ENCODE measurements at places on chromosomes 5 and 9.

DNA sequence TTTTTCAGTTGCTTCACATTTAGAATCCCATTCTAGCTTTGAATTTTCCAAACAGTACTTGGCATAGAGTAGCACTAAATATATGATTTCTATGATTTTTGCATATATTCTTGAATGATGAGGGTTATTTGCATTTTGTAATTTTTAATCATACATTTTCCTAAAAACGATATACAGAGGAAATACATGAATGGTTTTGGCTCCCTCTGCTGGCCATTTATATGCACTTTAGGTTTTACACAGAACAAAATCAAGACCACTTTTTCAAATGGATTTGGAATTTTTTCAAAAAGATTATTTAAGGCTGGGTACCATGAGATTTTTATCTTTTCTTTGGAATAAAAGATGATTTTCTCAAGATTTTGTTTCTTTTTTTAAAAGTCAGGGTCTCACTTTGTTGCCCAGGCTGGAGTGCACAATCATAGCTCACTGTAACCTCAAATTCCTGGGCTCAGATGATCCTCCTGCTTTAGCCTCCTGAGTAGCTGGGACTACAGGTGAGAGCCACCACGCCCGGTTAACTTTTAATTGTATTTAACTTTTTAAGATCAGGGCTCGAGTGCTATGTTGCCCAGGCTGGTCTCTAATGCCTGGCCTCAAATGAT lies 16.7 kb upstream of the COMMD10 start:
- DNase-seq = no peak

DNA sequence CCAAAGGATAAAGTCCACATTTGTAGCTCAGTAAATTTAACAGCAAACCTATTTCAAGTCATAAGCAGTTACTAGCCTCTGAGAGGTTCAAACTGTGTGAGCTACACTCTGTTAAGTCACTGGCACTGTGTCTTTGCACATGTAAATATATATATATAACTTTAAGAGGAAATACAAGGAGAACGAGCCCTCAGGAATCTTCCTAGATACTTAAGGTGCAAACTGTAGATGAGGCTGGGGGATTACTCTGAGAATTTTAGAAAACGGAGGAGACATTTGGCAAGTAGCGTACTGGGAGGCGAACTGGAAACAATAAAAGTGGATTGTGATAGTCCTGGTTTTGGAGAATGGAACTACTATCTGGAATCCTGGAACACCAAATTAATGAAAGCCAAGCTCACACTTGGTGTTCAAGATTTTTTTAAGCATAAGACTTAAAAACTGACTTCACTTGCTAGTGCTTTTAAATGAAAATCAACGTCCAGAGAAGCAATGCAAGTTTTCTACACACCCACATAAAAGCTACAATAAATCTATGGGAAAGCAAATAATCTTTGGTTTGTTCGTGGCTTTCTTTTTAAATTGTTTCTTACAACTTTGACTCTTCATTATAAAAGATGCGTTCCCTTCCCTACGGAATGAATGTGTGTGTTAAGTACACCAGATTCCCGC lies 1057.0 kb upstream of the DMAC1 start:
- DNase-seq = no peak

DNA sequence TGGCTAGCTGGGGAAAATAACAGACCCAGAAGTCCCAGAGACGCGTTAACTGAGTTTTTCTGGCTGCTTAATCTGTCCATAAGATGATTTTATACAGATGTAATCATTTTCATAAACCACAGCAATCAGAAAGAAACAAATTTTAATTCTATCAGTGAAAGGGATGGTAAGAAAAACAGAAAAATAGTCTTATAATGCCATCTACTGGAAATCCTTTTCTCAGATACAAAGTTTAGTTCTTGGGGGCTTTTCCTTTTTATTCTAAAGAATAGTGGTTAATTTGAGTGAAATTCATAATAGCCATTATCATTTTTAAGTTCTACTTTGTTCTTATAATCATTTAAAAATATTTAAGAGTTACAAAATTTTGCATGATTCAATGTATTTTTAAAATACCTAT lies 44.4 kb downstream of the DROSHA start:
- DNase-seq = no peak

GRCh38 chr9:132293145-132293721 lies 61.6 kb downstream of the SETX start:
- no peak for DNase-seq

DNA sequence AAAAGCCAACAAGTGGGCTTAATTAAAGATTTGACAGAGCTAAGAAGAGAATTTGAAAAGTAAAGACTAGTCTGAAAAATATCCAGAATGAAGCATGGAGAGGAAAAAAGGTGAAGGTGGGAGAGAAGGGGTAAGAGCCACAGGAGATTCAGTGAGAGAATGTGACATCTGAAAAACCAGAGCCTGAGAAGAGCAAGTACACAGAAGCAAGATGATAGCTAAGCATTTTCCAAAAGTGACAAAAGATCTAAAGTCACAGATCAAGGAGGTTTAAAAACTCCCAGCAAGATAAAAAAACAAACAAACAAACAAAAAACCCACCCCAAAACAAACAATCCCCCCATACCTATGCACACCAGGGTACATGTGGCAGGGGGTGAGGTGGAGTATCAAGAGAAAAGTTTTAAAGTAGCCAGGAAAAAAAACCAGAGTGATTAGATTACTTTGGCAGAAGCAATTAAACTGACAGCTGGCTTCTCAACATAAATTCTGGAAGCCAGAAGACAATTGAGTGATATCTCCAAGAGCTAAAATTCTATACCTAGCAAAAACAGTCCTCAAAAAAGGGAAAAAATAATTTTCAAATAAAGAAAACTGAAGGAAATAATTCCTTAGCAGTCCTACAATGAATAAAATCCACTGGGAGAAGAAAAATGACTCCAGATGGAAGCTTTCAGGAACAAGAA lies 111.4 kb downstream of the RAPGEF6 start:
- DNase-seq = no peak

DNA sequence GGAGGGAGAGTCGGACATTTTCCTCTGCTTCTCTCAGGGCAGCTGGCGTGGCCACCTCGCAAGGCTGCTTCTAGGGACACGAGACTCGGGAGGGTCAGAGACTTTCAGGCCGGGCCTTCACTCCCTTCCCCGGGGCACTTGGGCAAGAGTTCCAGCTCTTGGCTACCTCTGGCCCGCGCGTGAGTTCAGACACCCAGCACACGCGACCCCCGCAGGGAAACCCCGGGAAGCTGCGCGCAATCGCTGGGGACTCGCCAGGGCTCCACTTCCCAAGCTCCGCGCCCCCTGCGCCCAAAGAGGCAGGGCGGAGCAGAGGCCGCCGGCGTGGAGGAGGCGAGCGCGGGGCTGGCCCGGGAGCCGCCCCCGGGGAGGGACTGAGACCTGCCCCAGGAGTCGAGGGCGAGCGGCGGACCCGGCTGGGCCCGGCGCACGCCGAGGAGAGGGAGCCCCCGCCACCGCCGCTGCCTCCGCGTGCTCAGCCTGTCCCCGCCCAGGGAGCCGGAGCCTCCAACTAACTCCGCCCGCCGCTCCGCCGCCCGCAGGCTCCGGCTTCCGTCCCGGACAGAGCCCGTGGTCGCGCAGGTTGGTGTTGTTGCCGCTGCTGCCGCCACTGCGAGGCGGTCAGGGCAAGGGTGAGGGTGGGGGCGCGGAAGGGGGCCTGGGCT lies at the start of gene PAM:
Gene PAM (plus strand): TSS at position 539 of the 665 bp plus-strand sequence. CDS start 110,891 bp downstream, outside the sequence.
- DNase-seq = peak; percentile 93

DNA sequence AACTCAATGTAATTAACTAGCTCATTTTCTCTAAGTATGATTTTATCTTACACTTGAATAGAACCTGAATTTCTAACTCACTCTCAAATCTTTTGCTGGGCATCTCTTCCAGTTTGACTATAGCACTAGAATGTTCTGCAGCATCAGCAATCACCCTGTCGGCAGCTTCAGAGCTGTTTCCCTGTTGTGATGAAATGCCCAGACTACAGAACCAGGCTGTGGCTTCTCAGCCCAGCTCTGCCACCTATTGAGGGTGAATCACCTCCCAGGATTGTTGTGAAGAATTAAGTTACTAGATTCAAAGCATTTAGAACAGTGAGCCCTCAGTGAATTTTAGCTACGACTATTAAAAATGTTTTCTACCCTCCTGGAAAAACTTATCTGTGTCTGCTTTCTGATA lies 90.4 kb upstream of the ANKRD55 start:
- no peak for DNase-seq

DNA sequence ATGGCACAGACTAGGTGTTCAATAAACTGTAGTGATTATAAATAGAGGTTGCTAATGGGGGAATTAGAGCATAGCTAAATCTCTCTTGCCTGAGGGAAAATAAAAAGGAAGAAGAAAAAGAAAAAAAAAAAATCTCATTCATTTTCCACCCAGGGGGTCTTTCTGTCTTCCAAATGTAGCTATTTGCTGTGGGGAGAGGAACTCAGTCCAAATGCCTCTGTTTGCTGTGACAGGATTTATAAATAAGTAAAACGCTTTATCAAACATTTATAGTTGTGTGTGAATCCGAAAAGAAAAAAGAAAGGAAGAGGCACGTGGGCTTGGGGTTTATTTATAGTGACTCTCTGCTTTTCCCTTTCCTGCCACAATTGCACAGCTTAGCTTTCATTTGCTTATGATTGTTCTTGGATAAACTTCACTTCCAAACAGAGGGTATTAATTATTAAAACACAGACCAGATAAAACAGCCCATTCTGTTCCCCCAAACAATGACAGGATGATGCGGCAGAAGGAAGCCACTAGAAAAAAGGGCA lies 245.7 kb downstream of the ASTN2 start:
- no peak for DNase-seq

DNA sequence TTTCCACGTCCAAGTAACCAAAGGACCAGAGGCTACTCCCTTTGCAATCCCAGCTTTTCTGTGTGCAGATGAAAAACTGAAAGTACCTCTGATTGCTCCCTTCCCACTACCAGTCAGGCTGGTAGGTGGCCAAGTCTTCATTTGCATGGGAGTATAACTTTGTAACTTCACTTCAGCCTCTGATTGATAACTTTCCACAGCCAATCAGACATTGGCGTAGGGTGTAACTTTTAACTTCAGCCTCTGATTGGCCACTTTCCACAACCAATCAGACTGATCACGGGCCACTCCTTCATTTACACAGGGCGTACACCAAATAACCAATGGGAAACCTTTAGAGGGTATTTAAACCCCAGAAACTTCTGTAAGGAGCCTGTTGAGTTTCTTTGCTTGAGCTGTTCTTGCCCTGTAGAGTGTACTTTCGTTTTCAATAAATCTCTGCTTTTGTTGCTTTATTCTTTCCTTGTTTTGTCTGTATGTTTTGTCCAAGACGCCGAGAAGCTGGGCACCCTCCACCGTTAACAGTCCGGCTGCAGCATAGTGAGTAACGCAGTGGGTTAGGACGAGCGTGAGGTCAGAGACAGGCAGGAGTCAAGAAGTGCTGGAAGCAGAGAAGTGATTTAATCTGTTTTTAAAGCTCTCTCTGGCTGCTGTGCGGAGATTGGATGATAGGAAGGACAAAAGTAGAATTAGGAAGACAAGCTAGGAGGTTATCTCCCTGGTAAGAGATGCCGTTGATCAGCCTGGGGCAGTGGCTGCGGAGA lies 3.5 kb upstream of the EXOSC2 start:
- no peak for DNase-seq

DNA sequence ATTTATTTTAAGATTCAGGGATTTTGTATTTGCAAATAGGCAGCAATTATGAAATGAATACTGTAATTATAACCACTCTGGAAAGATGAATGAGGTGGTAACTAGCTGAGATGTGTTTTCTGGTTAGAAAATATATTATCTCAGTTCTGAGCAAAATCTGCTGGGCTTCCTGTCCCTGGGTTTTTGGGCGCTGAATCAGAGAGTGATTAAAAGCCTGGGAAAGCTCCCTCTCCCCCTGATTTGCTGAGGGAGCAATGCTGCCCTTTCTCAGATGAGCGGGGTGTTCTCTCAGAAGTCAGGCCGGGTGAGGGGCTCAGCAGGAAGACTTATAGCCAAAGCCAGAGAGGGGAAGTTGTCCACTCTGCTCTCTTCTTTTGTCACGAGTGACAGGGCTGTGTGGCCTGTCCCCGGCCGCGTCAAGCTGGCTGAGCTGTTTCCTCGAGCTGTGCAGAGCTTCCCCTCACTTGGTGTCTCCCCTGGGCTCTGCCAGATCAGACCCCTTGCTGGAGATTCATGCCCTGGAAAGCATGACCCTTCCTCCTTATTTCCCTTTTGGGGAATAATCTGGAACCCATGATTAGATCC lies 39.8 kb upstream of the PITX1 start:
- DNase-seq = peak; percentile 38

GRCh38 chr5:98110791-98111190 lies 662.7 kb upstream of the RGMB start:
- no peak for DNase-seq

- no peak for DNase-seq
Observed at GRCh38 chr5:56810826-56811225, 4.5 kb upstream of the MAP3K1 start.

GRCh38 chr5:40784027-40784653 lies 14.0 kb downstream of the PRKAA1 start:
- DNase-seq = no peak

- no peak for DNase-seq
Observed at GRCh38 chr9:73841018-73841417, 656.1 kb upstream of the RORB start.

DNA sequence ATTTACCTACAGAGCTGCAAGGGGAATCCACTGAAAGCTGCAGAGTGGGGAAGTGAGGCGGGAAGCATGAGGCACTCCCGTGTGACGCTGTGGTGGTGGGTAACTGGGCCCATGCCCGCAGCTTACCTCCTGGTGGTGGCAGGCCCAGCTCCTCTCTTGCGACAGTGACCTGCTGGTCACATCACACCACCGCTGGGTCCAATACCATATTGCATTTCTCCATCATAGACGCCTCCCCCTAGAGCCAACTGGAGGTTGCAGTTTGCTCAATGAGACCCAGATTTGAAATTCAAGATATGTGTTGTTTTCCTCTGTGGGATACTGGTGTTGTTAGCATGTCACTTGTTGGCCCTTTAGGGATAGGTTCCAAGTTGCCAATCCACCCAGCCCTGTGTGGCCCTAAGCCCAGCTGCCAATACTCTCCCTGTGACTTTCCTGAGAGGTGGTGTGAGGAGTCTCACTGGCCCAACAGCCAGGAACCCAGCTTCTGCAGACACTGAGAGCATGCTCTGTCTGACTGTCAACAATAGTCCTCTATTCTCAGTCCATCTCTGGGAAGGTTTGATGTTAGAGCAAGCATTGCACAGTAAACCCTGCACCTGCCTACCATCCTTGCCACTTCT lies 428.3 kb downstream of the GADD45G start:
- DNase-seq = no peak

GRCh38 chr9:77194423-77194822 lies 17.1 kb downstream of the VPS13A start:
- no peak for DNase-seq

- DNase-seq = no peak
Observed at GRCh38 chr5:172823840-172824362, 10.2 kb upstream of the ERGIC1 start.
